ENCODE measurements at places on chromosomes 7 and 10. TPM values are rescaled to one million over a fixed set of nuclear protein-coding genes. Genes with fewer than 3 reads are reported as not detected.

DNA sequence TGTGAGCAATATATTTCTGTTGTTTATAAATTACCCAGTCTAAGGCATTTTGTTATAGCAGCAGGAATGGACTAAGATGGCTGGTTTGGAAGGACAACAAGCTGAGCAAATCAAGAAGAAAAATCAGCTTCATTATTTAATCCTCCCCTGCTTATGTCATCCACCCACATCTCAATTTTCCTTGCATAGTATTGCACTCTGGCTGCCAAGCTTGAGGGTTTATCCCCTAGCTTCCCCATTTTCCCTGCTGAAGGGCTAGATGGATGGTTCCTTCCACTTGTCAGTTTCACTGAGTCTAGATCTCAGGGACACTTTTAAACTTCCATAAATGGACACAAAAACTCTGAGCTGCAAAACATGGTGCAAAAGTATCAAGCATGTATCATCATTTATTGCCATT lies 75.2 kb upstream of the LAMB4 start:
- DNase-seq, result no peak

- DNase-seq, result no peak
These were observed 11.0 kb downstream of the ZNF862 start for GRCh38 chr7:149849174-149849573.

GRCh38 chr10:30027057-30028005 lies 32.1 kb downstream of the JCAD start:
- DNase-seq, result peak; percentile 83

The PSAP gene
- 509 TPM for total RNA-seq

The H2BK1 gene
- total RNA-seq, result 3.1 TPM

The TFEC gene
- 33.1 TPM for total RNA-seq

The PDGFA gene
- 1.2 TPM for total RNA-seq
